ENCODE measurements at places on chromosomes 1 and 21.

DNA sequence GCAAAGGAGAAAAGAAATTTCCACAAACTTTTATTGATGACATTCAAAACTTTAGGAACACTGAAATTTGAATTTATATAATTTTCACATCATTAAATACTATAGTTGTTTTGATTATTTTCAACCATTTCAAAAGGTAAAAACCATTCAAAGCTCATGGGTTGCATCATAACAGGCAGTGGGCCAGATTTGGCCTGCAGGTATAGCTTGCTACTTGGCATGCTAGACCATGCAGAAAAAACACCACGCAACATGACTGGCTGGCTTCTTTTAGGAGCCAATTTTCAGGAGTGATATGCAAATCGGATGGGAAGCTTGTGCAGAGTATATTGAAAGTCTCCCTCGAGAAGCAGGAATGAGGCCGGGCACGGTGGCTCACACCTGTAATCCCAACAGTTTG, 144.8 kb downstream of the GLUL start:
- no peak for DNase-seq

GRCh38 chr1:167808690-167809089, 86.9 kb downstream of the MPZL1 start:
- DNase-seq: no peak

GRCh38 chr21:35423709-35424108, 374.6 kb upstream of the RUNX1 start:
- no peak for DNase-seq

GRCh38 chr1:94832931-94833585, 12.9 kb downstream of the SLC44A3 start:
- no peak for DNase-seq

DNA sequence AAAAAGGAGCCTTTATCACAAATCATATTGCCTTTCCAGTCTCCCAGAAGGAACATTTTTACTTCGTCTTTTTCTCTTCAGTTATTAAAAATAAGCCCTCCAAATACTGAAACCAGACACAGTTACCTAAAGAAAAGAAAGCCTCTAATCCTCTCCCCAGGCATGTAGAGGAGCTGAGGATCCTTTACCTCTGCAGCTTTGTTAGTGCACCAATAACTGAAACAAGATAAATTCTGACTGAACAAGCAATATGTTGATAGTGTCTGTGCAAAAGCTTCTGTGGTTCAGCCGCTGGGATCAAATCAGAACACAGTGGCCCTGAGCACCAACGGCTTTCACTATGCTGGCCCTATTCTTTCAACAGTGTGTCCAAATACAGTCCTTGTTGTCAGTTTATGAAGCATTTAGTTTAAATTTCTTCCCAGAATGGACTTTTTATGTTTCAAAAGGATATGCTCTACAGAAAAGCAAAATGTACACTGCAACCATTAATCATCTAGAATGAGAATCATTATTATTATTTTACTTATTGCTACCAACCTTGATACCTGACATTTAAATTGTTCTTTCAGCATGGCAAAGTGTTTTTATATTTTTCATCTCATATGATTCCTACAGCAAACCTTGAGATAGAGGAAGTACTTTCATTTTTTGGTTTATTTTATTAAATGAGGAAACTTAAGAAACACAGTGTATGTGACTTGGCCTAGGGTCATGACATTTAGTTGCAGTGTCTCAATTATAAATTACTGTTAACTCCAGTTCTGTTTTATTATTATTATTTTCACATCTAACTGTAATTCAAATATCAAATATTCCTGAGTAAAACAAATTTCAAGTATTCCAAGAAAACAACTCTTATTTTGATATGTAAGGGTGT, 217.9 kb downstream of the NEGR1 start:
- no peak for DNase-seq

- DNase-seq: no peak
Measured at GRCh38 chr21:38221594-38221993, 35.2 kb upstream of the KCNJ15 start.

- no peak for DNase-seq
Measured at GRCh38 chr21:26783466-26784195, 61.6 kb downstream of the ADAMTS1 start.

DNA sequence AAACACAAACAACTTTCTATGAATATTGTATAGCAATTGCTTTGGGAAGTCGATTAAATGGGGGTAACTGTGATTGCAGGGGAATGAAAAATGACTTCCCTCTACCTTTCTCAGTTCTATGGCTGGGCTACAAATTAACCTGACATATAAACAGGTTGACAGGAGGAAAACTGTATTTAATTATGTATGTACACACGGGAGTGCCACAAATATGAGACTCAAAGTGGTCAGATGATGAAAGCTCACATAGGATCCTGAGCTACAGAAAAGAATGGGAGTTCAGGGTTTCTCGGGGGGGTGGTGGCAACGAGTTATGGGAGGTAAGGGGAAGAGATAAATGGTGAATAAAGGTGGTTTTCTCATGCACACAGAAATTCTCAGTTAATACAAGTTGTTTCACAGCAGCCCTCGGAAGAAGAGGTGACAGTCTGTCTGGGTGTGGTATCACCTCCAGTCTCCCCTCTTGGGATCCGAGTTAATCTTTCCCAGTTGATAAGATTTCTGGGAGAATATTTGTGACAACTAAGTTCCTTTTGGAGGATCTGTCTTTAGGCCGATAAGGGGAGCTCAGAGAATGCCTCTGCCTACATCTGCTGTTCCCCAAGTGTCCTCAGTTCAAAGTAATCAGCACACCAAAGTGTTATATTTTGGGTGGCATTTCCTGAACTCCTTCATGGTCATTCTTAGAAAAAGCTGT, 26.3 kb downstream of the GADD45A start:
- DNase-seq: no peak

- no peak for DNase-seq
Measured at GRCh38 chr1:108327534-108328466, 83.9 kb upstream of the NBPF4 start.

DNA sequence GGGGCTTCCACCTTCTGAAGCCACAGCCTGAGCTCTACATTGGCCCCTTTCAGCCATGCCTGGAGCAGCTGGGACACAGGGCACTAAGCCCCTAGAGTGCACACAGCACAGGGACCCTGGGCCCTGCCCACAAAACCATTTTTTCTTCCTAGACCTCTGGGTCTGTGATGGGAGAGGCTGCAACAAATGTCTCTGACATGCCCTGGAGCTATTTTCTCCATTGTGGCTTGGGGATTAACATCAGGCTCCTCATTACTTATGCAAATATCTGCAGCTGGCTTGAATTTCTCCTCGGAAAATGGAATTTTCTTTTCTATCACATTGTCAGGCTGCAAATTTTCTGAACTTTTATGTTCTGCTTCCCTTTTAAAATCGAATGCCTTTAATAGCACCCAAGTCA, 795.7 kb downstream of the LTN1 start:
- DNase-seq: no peak

- DNase-seq: no peak
Measured at GRCh38 chr21:24217151-24217550, 1390.1 kb downstream of the MRPL39 start.

GRCh38 chr1:77084457-77084856, 134.8 kb downstream of the PIGK start:
- DNase-seq: no peak

DNA sequence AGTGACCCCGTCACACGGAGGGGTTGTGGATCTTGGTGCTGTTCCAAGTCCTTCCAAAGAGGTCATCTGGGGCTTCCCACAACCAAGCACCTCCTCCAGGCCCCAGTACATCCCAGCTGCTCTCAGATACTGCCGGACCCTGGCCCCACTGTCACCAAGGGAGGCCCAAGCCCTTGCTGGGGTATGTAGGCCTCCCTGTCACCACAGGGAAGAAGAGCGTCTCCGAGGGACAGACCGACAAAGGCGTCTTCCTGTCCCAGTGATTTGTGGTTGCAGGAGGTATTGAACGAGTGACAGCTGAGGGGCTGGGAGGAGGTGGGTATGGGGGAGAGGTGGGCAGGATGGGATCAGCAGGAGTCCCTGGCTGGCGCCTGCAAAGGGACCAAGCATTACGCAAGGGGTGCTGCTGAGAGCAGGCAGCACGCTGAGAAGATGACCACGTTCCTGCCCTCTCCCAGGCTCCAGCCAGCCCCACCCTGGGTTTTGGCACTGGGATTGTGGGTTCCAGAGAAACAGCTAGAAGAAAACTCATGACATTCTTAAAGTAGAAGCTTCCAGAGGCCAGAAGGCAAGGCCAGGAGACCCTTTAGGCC, 29.7 kb downstream of the LRP8 start:
- no peak for DNase-seq

- DNase-seq: no peak
Measured at GRCh38 chr21:29287383-29287782, 11.3 kb upstream of the BACH1 start.

- DNase-seq: no peak
Measured at GRCh38 chr1:15788624-15789301, 18.7 kb downstream of the UQCRHL start.

DNA sequence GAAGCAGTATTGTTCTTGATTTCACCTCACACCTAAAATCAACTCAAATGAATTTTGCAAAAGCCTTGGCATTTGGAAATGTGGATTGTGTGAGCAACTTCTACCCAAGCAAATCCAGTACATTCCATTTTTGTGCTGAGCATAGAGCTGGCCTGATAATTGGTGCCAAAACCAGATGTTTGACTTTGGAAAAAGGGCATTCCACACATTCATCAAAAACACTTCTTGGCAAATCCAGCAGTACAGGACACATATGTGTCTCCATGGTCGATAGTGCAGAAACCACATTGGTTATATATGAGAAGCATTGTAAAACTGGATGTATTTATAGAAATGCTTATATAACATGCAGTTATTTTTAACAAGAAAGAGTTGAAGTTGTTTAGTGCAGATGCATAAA, 210.4 kb downstream of the KCNK2 start:
- no peak for DNase-seq

- no peak for DNase-seq
Measured at GRCh38 chr1:17416389-17416788, 23.1 kb downstream of the RCC2 start.

DNA sequence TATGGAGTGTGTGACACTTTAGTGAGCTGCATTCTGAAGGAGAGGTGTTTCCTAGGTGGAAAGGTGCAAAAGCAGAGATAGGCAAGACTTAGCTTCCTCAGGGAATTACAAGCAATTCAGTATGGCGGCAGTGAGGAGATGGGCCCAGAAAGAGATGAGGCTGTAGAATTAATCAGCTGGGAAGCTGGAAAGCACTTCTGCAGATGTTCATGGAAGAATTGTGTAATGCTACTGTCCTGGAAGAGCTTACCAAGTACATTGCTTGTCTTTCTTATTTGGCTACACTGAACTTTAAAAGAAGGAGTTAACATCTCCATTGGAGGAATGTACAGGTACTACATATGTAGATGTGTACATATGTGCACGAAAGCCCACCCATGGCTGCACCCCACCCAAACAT, 103.7 kb upstream of the DPT start:
- no peak for DNase-seq

- no peak for DNase-seq
Measured at GRCh38 chr1:93014168-93014567, 52.9 kb upstream of the DIPK1A start.

DNA sequence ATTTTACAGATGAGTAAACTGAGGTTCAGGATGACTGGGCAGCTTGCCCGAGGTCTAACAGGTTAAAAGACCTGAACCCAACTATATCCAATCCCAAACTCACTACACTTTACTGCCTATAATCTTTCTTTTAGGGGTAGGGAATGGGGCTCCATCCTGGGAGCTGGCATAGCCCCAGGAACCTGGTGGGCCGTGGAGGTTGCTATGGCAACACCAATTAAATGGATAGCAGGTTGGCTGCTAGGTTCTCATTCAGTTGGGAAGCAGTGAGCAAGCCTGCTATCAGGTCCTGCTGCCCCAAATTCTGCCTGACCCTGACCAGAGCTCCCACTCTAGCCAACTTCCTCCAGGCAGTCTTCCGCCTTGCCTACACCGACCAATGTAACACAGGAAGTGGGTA, 40.9 kb downstream of the LRP8 start:
- no peak for DNase-seq

DNA sequence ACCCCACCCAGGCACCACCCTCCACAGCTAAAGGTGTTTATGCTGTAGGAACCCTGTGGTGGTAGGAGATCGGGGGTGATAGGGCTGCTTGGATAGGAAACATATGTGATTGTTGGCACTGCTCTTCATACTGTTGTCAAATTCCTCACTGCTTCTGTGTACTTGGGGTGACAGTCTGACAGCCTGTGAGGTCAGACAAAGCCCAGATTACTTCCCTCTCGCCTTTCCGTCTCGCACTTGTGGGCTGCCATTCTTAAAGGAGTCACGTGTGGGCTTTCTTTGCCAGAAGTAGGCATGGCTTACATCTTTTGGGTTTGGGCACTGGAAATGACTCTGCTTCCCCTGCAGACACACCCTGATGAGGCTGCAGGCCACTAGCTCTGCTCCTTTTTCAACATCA, 363.8 kb downstream of the DISC1 start:
- DNase-seq: no peak

- DNase-seq: no peak
Measured at GRCh38 chr1:229138058-229138457, 132.9 kb upstream of the RAB4A start.

DNA sequence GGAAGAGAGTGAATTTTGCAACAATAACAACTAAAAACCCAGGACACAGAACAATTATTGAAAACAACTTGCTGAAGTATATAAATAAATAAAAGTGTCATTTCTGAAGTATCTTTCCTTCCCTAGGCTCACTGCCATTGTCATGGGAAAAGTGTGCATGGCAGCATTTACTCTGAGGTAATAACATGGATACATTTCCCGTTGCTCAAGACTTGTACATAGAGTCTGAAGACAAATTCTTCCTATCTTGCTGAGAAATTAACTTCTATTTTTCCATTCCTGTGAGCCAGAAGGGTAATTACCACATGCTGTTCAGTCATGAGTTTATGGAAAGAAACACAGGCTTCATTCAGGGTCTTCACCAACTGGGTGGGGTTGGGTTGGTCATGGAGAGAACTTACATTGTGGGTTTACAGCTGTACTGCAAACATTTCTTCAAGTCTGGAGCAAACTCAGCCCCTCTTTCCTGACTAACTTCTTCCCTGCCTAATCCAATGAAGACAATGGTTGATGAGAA, 32.2 kb downstream of the ST6GALNAC3 start:
- no peak for DNase-seq

- DNase-seq: no peak
Measured at GRCh38 chr1:209862391-209863356, 34.9 kb downstream of the UTP25 start.

- no peak for DNase-seq
Measured at GRCh38 chr1:189205863-189206262, 1271.8 kb downstream of the BRINP3 start.

GRCh38 chr1:93749487-93749886, 67.8 kb upstream of the BCAR3 start:
- no peak for DNase-seq

GRCh38 chr1:98078596-98078995, 157.8 kb upstream of the DPYD start:
- DNase-seq: no peak
